HS-5 (cell line): ENCODE measurements at places on chromosomes 4 and X.
A peak's percentile ranks its signal among the peaks of the same experiment; 100 is the strongest.

DNA sequence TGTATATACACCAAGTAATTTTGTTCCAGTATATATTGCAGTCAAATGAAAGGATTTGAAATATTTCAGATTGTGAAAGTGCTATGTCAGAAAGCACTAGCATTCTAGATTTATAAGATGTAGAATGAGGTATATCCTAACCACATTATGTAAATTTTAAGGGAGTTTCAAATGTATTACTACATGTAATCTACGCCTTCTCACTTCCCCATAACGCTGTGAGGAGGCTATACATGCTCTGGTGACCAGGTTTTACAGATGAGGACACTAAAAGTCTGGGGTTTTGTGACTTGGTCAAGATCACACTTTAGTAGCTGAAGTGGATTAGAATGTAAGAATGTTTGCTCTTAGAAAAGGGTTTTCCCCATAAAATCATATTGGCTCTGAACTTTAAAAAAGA is 8.1 kb downstream of the ENPEP start:
- DNase-seq = no peak

DNA sequence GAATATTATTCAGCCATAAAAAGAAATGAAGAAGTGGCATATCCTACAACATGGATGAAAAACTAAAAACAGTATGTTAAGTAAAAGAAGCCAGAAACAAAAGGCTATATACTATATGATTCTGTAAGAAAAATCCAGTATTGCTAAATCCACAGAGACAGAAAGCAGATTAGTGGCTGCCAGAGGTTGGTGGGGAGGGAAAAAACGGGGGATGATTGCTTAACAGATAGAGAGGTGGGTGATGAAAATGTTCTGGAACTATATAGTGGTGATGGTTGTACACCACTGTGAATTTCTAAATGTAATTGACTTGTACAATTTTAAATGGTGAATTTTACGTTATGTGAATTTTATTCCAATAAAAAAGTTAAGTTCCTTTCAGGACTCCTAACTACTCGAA is 157.6 kb upstream of the SH3RF1 start:
- no peak for DNase-seq

GRCh38 chrX:148867596-148867995 is 367.2 kb downstream of the AFF2 start:
- DNase-seq = no peak

DNA sequence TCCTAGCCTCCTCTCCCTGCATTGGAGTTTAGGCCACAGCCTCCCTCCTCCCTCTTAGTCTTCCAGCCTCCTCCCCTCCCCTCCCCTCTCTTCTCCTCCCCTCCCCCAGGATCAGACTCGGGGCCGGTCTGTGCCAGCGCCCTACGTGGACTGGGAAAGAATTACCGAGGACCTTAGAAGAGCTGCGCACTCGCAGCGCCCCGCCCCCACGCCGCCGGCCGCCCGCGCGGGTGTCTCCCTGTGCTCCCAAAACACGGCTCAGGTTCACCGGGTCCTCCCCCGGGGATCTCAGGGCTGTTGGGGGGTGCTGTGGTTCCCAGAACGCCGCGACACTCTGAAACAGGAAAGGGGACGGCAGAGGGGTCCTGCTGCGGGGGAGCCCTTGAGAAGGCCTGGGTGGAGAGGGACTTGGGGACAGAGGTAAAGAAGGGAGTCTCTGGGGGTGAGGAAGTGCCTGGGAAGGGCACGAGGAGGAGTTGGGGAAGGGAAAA is 122.3 kb upstream of the TBL1X start:
- no peak for DNase-seq

DNA sequence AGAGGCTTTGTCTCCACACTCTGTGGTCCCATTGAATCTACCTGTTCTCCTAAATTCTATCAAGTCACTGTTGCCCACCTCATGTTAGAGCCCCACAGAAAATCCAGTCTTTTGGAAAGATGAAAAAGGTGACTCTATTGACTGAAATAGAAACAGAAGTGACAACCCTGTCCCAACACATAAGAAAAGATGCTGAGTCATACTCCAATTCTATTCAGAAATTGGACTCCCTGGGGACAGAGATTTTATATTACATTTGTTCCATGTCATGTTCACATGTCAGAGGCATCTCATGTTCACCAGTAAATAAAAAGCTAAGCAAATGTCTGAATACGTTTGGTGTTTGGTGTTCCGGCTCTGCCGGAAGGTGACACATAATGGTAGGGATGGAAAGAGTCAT is 2.9 kb upstream of the GRPR start:
- no peak for DNase-seq

GRCh38 chrX:38768079-38768478 is 33.2 kb upstream of the MID1IP1 start:
- DNase-seq = no peak

DNA sequence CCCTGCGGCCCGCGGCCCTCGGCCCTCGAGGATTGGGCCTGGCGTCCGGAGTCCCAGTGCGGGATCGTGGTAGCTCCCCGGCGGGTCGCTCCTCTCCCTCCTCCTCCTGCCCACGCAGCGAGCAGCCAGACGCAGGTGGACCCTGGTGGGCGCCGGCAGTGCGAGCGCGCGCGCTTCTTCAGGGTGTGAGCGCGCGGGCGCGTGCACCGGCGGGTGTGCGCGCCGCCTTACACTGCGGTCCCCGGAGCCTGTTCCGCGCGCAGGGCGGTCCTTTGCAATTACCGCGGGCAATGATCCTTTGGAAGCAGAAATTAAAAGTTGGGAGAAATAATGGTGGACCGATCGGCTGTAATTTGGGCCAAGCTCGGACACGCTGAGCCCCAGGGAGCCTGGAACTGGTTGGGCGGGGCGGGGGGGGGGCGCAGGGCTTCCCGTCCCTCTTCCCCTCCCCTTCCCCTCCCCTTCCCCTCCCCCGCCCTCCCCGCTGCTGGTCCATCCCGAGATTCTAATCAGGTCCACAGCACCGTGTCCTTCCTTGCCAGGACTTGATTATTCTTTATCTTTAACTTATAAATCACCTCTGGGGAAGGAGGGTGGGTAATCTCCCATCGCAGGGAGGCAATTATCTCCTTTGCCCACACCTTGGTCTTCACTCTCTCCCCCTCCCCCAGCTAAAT is 1.6 kb upstream of the NKX1-1 start:
- DNase-seq = no peak

GRCh38 chr4:111952688-111953087 is 192.6 kb upstream of the FAM241A start:
- no peak for DNase-seq

DNA sequence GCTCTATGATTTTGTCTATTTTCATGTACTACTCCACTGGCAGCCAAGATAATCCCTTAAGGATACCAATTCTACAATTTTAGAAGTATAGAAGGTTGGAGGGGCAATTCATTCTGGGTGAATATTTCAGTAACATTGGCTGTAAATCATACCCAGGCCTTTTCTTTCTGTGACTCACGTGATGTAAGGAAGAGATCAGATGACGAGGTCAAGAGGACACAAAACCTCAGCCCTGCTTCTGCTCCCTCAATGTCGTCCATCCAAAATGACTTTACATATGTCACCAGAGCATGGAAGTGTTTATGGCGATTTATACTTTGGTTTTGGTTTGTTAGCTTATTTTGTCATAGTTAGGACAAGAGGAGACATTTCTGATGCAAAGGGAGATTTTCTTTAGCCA is 70.7 kb upstream of the SLC4A4 start:
- no peak for DNase-seq

DNA sequence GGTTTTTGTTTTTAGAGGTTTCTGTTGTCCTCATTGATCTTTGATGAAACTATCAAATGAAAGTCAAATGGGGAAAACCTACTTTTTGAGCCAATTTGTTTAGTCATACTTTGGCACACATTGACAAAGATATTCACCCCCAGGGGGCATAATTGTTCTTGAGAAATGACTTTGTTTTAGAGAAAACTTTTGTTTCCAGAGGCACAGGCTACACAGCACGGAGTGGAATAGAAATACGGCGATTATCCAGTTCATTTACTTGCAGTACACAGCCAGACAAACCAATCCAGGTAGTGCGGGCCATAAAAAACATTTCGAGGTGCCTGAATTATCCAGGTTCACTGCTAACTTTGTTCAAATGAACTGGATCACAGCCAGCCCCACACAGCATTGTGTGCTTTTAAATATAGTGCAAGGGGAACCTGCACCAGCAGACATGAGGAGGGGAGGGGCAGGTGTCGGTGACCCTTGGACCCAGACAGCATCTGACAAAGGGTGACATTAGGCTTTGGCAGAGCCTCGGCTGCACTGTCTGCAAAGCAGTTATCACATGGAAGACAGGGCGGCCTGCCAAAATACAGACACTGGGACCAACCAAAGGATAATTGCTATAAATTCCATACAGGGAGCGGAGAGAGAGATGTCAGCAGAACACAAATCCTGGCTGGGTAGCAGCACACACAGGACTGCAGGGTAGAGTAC is 179.6 kb upstream of the NOCT start:
- no peak for DNase-seq

- DNase-seq = no peak
Observed at GRCh38 chr4:144653781-144654545, 8.0 kb downstream of the HHIP start.

DNA sequence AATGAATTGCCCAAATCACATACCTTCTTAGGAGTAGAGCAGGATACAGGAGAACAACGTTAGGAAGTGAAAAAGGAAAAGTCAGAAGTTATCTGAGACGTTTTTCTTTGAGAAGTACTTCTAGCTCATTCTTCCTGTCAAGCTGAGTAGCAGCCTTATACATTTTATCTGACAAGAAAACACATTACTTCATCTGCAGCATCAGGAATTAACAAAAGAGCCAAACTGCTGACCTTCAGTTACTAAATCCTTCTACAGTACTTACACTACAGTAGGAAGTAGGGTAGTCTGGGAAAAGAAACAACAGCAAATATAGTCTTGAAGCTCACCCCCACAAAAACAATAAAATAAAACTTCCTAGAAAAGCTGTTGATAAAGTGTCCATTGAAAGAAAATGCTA is 57.0 kb downstream of the ATP11C start:
- no peak for DNase-seq

DNA sequence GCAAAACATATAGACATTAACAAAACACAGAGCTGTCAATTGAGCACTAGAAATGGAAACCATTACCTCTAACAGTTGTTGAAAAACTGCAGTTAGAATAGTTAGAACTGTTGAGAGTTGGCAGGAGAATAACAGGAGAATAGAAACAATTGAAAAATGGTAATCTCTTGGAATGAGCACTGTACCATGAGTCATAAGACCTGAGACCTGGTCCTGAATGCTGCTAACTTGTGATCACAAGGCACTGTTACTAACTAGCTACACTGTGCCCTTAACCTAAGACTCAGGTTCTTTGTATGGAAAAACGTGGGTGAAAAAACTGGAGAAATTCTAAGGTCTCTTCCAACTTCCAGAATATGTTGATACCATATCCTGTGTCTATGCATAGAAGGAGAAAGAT is 29.3 kb downstream of the FAM114A1 start:
- no peak for DNase-seq

DNA sequence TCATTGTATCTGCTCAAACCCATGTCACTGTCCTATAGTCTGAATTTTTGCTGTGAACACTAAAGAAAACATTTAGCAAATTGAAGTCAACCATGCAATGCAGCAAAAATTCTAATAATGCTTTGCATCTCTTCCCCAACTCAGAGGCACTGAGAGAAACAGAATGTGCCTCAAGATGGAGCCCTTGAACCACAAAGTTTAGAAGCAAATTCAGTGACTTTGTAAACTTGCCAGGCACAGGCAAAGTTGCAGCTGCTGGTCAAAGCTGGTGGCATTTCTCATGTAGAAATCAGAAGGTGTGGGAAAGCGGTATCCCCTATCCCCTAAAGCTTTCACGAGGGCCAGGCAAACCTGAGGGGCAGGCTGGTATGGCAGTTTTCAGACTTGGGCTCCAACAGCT is 121.7 kb upstream of the DIPK2B start:
- DNase-seq = peak; percentile 71
